ENCODE measurements at places on chromosomes 3 and 15.

GRCh38 chr15:51095681-51096331 is 1.1 kb upstream of the TNFAIP8L3 start:
- no peak for DNase-seq

DNA sequence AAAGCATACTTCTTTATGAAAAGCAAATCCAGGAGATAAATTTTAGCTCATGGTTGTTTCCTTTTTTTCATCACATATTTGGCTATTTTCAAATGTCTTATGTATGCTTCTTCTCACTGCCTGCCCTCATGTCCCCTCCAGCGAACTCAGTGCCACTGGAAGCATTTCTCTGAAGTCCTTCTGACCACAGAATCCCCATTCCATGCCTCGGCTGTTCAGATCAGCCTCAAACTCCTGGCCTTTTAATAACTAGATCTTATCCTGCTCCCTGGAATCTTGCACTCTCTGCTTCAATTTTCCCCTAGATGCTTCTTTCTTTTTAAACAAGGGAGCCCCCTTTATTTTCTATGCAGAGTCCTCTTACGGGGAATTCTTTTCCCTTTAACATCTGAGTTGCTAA is 10.1 kb downstream of the ETV5 start:
- no peak for DNase-seq

DNA sequence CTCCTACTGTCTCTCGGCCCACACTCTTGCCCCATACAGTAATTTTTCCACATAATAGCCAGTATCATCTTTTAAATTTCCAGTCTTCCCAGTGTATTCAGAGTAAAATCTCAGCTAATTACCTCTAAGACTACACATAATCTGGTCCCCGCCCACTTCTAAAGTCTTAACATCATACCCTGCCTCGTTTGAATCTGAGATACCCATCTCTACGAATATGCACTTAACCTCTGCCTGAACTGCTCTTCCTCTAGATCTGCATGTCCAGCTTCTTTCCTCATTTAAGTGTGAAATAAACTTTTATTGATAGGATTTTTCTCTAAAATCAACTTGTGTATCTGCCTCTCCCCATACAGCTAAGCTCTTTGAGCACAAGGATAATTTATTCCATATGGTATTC is 34.6 kb downstream of the COPS2 start:
- DNase-seq: no peak

GRCh38 chr15:59940928-59941327 is 63.2 kb upstream of the FOXB1 start:
- DNase-seq: no peak

- DNase-seq: no peak
Measured at GRCh38 chr3:115517457-115518050, 105.8 kb upstream of the GAP43 start.

GRCh38 chr3:182802413-182803390 is 9.4 kb downstream of the ATP11B start:
- DNase-seq: no peak

- no peak for DNase-seq
Measured at GRCh38 chr3:123401836-123402530, 46.9 kb downstream of the ADCY5 start.

DNA sequence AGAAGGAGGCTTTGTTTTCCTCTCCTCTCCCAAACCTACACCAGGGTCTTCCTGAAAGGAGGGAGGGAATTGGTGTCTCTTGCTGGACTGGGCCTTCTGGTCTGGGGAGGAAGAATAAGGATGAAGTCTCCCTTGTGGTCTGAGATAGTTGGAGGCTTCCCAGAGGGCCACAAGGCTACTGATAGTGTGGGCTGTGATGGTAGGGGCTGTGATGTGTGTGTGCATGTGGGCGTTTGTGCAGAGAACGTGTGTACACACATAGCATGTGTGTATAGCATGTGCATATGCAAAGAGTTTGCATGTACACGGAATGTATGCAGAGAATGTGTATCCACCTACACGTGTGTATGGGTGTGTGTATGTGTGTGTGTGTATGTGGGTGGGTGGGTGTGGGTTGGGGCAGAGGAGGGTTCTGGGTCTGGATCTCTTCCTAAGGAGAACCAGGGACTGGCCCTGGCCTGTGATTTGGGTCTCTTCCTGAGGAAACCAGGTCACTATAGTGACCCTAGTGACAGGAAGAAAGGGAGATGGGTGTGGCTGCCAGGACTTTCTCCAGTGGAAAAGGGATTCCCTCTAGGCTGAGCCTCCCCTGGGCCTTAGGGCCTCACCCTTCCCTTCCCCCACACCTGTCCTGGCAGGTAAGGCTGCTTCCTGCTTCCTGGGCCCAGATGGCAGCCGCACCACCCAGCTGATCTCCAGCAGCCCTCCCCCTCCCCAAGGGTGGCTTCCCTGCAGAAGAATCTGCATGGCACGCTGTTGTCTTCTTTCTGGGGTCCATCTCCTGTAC is 1.7 kb downstream of the FLNB start:
- no peak for DNase-seq

DNA sequence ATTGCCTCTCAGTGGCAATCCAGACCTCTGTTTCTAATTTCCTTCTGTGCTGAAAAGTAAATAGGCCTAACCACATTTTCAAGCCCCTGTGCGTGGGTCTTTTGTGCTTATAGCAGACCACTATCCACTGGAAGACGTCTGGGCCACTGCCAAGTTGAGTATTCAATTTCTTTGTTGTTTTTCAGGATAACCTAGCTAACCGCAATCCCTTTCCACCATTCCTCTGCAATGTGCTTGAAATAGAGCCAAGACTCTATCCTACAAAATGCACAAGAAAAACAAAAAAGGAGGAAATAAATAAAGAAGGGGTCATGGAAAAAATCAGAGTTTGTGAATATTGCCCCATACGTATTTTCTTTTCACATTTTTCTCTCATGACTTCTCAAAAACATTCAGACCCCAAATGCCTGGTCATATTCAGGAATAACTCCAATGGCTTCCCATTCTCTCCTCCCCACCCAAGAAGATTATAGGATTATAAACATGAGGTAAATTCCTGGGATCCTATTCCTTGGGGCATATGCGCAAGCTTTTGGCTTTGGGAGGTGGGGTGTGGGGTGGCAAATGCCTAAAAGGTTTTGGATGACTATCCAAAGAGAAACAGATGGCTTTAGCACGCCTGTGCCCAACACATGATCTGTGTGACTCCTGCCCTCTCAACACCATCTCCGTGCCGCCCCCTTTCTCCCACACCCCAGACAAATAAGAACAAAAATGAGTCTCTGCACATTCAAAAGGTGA is 217.9 kb upstream of the THBS1 start:
- no peak for DNase-seq

DNA sequence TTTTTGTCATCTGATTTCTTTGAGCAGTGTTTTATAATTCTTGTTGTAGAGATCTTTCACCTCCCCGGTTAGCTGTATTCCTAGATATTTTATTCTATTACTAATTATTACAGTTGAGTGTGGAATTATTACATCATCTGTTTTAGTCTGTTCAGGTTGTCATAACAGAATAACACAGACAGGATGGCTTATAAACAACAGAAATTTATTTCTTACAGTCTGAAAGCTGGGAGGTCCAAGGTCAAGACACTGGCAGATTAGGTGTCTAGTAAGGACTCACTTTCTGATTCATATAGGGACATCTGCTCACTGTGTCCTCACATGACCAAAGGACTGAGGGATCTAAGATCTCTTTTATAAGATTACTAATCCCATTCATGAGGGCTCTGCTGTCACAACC is 121.3 kb upstream of the THBS1 start:
- no peak for DNase-seq

GRCh38 chr15:76084256-76084655 is 24.5 kb downstream of the TMEM266 start:
- DNase-seq: no peak

GRCh38 chr3:141330235-141330634 is 38.1 kb upstream of the ZBTB38 start:
- DNase-seq: no peak

GRCh38 chr15:55434989-55435825 is 26.9 kb downstream of the PIERCE2 start:
- no peak for DNase-seq

- DNase-seq: no peak
Measured at GRCh38 chr3:187567021-187567420, 103.2 kb downstream of the SST start.

DNA sequence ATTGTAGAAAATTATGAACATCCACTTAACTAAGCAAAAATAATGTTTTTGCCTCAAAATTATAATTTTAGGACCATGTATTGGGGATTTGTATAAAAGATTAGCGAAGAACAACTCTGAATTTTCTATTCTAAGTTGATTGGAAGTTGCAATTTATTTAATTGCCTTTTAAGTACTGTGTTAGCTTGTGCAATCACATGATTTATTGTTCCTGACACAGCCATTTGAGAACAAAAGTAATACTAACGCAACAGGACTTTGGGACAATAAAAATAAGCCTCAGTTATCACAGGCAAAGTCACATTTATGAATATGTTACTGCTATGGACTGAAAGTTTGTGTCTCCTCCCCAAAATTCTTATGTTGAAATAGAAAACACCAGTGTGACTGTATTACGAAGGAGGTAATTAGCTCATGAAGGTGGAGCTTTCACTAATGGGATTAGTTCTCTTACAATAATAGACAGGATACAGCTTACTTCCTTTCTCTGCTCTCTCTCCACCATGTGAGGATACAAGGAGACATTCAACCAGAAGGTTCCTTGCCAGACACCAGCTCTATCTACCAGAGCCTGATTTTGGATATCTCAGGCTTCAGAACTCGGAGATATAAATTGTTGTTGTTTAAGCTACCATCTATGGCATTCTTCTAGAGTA is 745.9 kb downstream of the ZBBX start:
- no peak for DNase-seq

DNA sequence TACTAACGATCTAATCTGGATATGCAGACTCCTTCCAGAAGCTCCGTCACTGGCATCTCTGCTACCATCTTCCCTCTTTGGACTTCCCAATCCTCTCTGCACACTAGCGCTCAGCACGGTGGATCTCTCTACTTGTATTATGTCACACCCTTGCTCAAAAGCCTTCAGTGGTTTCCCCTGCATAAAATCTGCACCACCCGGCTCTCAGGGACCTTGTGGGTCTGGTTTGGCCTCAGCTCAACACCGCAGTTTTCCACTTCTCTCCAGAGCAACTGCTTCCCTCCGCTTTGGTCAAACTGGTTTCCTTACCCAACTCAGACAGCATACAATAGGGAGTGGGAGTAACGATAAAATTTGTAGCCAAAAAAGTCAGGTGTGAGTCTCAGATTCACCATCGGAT is 30.7 kb upstream of the HES1 start:
- no peak for DNase-seq

- DNase-seq: no peak
Measured at GRCh38 chr3:62542185-62542584, 168.8 kb upstream of the FEZF2 start.

DNA sequence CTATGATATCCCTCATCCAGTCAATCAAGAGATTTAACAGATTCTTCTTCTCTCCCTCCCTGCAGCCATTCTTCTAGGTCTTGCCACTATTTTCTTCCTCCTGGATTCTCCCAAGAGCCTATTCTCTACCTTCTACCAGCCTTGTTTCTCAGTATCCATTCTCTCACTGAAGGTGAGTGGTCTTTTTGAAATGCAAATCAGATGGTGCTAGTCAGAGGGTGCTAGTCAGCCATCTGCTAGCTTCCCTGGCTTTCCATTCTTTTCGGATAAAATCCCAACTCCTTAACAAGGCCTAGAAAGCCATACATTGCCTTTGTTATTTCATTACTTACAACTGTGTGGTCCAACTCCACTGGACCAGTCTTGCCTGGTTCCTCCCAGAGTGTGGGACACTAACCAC is 734.3 kb upstream of the CFAP20DC start:
- DNase-seq: no peak

DNA sequence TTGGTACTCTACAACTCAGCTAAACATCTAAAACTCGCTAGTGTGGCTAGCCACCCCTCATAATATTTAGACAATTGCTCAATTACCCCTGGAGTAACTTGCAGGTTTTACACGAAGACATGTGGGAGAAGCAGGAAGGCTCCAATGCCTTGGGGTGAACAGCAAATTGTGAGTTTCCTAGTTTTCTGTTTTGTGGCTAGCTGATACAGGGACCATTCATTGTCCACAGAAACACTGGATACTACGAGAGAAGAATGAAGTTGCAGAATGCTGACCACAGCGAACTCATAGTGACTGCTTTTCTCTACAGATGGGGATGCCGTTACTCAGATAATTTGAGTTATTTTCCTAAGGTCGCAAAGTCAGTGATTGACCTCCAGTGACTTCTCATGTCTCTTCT is 212.9 kb downstream of the P3H2 start:
- no peak for DNase-seq

DNA sequence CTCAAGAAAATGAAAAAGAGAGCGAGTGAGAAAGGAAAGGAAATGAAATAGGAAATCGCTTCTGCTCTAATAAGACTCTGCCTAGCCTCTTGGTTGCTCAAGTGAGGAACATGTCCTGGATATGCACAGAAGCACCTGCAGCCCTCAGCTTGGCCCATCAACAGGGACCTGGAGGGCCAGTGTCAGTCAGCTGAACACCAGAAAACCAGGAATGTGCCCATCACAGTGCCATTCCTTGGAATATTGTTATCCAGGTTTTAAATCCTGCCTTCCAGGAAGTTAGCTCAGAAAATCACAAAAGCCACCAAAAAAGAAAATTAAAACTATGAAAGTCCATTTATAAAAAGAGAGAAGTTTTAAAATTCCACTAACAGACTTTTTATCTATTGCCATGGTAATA is 173.4 kb upstream of the TPM1 start:
- DNase-seq: no peak

GRCh38 chr3:27533718-27534573 is 49.8 kb upstream of the SLC4A7 start:
- DNase-seq: no peak

- peak; percentile 1 for DNase-seq
Measured at GRCh38 chr3:7700539-7700938, 801.1 kb upstream of the LMCD1 start.

DNA sequence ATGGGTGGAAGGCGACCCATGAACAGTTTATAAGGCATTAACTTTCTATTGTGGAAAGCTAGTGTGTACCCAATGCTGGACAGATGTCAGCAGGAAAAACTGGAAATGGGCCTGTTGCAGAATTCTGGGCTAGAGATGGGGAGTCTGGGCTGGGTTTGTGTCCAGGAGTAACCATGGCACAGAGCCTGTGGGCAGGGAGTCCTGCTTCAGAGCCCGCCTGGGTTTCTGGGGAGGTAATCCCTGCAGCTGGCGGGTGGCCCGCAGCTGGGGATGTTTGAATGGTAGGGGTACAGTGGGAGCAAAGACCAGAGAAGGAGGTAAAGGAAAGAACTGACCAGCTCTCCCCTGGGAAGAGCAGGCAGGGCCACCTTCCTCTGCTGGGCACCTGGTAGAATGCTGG is 25.7 kb downstream of the ACAA1 start:
- DNase-seq: no peak

DNA sequence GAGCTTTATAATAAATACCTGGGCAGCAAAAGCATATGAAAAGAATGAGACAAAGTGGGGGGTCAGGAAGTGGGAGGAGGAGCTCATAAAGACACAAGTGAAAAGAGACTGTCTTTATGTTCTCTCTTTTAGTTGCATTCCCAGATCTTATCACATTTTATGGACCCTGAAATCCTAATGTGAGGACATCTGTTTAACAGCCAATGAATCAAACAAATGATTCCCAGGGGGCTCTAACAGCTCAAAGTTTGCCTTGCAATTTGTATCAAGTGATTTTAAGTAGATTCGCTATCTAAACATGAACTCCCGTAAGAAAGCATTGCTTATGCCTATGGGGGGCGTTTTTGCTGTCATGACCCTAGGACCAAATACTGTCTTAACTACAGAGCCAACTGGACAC is 332.3 kb upstream of the CNTN4 start:
- DNase-seq: peak; percentile 1

GRCh38 chr15:38795471-38796245 is 231.0 kb upstream of the RASGRP1 start:
- DNase-seq: no peak

- DNase-seq: no peak
Measured at GRCh38 chr3:128296469-128297251, 143.4 kb downstream of the EEFSEC start.
